ENCODE measurements at places on chromosomes 5 and 9. TPM values are rescaled to one million over a fixed set of nuclear protein-coding genes. Genes with fewer than 3 reads are reported as not detected.

The GAS1 gene
- total RNA-seq: 85.8 TPM

The MARCOL gene
- total RNA-seq: 8.3 TPM

The PCDHB6 gene
- 0.09 TPM for total RNA-seq

The PCDHA12 gene
- 0.09 TPM for total RNA-seq

The PCDHB16 gene
- total RNA-seq: 0.18 TPM

The SLC6A18 gene
- total RNA-seq: not detected

The ELOVL7 gene
- total RNA-seq: 0.09 TPM

The CENPP gene
- 2.4 TPM for total RNA-seq

The PCSK5 gene
- 5.7 TPM for total RNA-seq

The TMEM8B gene
- total RNA-seq: 1.6 TPM

The SHC3 gene
- 24.0 TPM for total RNA-seq

The TLR4 gene
- total RNA-seq: 4.1 TPM

The KIAA0825 gene
- total RNA-seq: 3.0 TPM

The LIX1 gene
- not detected for total RNA-seq

The INSL6 gene
- total RNA-seq: not detected

The NFIB gene
- 9.7 TPM for total RNA-seq

The NEUROG1 gene
- total RNA-seq: not detected

The PTAR1 gene
- 69.8 TPM for total RNA-seq

The CAMK4 gene
- 2.9 TPM for total RNA-seq

The MYO10 gene
- total RNA-seq: 105 TPM

The HRCT1 gene
- total RNA-seq: 0.14 TPM

Data from smooth muscle cell of bladder (primary cell).